Stimulated activated CD8-positive, alpha-beta memory T cell treated with anti-CD3 and anti-CD28 coated beads, Interleukin-4, amount 100 ng/mL, for 1 hour (primary cell): ENCODE measurements at places on chromosomes 4 and X.

- DNase-seq, result no peak
Measured at GRCh38 chr4:143559757-143560147, 46.2 kb downstream of the SMARCA5 start.

- DNase-seq, result no peak
Measured at GRCh38 chr4:180940680-180941079, 1302.5 kb upstream of the TENM3 start.

- no peak for DNase-seq
Measured at GRCh38 chr4:100657187-100657586, 139.4 kb upstream of the EMCN start.

DNA sequence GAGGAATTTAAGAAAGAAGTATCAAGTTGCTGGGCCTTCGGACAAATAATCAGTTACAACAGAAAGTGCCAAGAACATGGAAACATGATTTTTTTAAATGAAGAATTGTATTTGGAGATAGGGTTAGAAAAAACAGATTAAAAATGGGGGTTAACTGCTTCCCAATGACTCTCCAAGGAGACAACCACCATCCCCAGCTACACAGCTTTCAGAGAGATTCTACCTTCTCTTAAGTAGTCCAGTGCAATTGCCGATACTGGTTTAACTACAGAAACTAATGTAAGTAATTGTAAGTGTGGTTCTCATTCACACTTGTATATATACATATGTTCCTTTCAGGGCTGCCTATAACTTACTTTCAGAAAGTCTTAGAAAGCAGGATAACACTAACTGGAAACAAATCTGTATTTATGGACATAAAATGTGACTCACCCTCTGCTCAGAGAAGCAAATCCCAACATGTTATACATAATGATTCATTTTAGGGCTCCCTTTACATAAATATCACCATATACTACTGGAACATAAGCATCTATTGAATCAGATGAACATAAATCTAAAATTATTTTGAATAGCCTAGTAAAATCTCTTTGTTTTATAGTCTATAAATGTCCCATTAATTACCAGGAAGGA is 248.9 kb upstream of the UGT8 start:
- DNase-seq, result no peak

DNA sequence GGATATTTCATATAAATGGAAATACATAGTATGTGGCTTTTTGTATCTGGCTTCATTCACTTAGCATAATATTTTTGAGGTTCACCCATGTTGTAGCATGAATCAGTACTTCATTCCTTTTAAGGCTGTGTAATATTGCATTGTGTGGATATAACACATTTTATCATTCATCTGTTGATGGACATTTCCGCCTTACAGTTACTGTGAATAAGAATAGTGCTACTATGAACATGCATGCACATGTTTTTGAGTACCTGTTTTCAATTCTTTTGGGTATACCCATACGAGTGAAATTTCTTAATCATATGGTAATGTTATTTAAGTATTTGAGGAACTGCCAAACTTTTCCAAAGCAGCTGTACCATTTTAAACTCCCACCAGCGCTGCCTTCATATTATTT is 539.6 kb upstream of the DIPK2B start:
- DNase-seq, result no peak

DNA sequence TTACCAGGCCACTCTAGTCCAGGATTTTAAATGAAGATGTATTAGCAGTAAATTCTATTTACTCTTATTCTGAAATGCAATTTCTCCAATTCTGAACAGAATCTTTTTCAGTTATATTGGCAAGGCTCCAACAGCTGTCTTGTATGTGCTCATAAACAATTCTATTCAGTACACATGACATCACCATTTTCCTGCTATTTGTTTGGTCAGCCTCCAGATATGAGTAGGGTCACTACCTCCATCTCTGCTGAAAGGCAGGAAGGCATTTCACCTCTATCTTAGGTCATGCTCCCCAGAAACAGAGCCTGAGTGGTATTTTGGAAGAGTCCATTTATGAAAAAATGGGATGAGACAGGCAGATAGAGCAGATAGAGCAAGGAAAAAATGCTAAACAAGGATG is 151.1 kb upstream of the ADGRL3 start:
- DNase-seq, result no peak

- no peak for DNase-seq
Measured at GRCh38 chr4:82785611-82786400, 12.8 kb downstream of the SCD5 start.
